NCI-H187 treated with DMSO at 0.1 percent for 48 hours (cell line): ENCODE measurements at places on chromosomes 12 and 14.

- DNase-seq: no peak
These were observed 100.7 kb downstream of the SCARB1 start for GRCh38 chr12:124762791-124763593.

- no peak for DNase-seq
These were observed 9.8 kb upstream of the KCNA5 start for GRCh38 chr12:5033883-5034282.

DNA sequence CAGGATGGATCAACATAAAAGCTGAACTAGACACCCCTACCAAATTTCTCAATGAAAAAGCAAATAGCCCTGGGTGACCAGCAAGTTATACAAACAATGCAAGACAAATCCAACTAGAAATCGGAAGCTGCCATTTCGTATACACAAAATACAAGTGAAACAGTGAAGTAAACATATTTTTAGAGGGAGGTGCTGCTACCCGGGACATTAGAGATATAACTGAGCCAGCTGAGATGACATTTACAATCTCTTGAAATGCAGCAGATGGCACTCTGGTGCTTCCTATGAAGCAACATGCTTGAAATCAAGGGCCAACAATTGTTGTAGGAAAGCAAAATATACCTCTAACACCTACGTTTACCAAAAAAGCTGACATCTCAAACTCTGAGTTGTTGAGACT, 25.5 kb downstream of the BDKRB1 start:
- no peak for DNase-seq

GRCh38 chr12:73210548-73211204, 938.5 kb downstream of the TRHDE start:
- DNase-seq: no peak

GRCh38 chr12:69969011-69969410, 144.0 kb downstream of the MYRFL start:
- DNase-seq: no peak

DNA sequence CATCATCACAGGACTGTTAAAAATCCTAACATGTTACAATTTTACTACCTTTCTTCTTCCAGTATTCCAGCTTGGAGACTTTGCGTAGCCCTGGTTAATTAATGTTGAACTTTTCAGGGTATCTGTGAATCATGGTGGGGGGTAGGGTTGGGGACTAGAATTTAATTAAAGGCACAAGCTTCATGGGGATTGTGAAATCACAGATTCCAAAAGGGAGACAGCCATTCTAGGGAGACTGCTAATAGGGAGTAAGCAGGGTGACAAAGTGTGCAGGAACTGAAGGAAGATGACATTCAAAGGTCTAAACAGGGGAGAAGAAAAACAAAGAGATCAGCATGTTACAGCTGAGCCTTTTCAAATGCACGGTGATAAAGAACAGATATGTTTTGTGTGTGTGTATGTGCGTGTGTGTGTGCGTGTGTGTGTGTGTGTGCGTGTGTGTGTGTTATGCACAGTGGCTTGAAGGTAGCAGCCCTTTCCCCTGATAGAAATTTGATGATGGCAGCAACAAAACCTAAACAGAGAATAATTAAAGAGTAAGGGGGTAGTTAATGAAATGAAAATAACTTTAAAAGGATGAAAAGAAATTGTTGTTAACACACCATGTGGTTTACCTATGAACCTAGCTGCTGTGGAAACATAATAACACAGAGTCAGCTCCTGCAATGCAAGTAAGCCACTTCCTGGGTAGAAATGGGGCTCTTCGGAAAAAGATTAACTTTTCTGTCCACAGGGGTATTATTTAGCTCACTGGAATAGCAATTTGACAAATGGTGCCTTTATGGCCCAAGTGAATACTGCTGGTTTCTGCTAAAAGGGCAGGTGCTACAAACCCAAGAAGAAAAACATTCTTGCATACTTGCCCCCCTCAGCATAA, 581.7 kb downstream of the DIO2 start:
- DNase-seq: no peak

DNA sequence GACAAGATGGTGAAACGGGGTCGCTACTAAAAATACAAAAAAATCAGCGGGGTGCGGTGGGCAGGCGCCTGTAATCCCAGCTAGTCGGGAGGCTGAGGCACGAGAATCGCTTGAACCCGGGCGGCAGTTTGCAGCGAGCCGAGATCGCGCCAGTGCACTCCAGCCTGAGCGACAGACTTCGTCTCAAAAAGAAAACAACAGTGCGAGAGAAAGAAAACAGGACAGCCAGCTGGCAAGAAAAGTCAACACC, 633 bp upstream of the RNU4-2 start:
- no peak for DNase-seq

DNA sequence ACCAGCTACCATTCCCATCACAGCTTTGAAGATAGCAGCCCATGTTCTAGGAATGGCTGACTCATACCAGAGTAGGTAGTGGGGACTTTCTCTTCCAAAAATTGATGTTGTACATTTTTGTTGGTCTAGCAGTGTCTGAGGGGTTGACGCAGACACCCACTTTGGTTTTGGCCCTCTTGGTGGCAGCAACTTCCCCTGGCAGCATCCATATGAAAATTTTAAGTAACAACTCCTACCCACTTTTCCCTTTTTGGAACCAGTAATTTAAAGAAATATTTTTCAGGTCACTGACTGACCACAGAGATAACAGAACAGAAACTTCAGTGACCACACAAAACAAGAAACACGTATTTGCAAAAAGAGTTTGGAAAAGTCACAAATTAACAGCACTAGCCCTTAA, 162.0 kb upstream of the TMCC3 start:
- DNase-seq: no peak

DNA sequence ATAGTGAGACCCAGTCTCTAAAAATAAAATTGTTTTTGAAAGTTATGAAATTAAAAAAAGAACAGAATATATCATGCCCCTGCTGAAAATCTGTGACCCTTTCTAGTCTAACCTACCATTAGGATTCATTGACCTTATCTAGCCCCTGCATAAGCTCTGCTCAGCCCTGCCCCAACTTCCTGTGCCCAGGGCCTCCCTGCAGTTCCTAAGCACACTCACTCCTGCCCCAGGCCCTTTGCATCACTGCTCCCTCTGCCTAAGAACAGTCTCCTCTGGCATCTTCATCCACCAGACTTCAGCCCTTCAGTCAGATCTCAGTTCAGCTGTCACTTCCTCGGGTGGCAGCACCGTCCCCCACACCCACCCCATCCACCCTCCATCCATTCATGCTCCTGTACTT, 55.4 kb downstream of the SCARB1 start:
- no peak for DNase-seq

DNA sequence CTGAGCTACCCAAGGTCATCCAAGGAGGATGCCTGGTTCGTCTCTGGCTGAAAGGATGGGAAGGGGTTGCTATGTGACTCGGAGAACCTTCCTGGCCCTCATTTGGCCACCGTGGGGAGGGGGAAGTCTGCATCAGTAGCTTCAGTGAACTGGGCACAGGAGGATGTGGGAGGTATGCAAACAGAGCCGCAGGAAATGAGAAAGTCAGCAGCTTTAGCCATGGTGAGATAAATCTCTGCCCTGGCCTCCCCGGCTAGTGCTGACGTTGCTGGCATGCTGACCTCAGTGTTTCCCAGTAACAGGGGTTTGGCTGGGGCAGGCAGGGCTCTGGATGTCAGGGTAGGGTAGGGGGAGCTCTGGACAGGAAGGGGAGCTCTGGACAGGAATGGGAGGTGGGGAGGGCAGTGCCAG, 2.3 kb upstream of the CEBPE start:
- DNase-seq: no peak

GRCh38 chr12:5171701-5172100, 128.0 kb downstream of the KCNA5 start:
- no peak for DNase-seq

DNA sequence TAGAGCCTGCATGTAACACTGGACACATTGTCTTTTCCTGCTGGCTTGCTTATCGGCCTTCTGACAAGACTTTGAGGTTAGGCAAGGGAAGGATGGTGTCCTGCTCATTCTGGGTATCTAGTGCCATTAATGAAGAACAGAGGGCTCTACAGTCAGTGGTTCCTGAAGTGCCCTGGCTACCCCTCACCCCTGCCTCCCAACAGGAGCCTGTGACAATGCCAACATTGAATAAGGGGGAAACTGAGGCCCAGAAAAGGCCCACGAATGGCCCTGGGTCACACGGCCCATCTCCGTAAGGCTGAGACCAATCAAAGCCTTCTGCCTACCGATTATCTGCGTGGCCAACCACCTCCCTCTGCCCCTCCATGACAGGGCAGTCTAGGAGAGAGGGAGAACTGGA, 2.1 kb downstream of the IFI27L2 start:
- no peak for DNase-seq

- DNase-seq: no peak
These were observed 13.2 kb upstream of the MDM2 start for GRCh38 chr12:68794653-68795251.

DNA sequence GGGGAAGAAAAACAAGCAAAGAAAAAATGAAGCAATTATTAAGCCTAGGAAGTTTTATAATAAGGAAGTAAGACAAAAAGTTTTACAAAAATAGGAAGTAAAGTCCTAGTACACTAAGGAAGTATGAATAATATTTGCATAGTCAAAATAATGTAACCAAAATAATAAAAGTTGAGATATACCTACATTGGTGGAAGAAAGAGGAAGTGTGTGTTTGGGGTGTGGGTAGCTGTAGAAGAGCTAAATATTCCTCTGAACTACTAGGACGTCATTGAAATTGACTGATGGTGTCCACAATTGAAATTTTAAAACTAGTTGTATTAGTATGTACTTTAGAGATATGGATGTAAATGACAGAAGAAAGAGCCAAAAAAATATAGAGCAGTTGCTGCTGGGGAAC, 228.4 kb upstream of the OTX2 start:
- DNase-seq: no peak

DNA sequence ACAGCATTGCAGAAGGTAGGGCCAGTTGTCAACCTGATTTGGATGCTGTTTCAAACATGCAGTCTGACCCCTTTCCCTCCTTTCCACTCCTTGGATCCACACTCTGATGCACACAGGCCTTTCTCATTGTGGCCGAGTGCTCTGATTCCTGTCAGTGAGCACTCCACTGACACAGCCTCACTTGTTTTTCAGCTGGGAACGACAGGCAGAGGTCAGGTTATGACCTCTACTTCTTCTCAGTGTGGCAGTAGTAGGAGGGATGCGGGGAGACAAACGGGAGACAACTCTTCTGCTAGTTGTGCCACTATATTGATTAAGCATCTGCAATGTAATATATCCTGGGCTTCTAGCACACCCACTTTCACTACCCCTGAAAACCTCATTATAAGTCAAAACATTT, 61.8 kb downstream of the DERA start:
- no peak for DNase-seq

DNA sequence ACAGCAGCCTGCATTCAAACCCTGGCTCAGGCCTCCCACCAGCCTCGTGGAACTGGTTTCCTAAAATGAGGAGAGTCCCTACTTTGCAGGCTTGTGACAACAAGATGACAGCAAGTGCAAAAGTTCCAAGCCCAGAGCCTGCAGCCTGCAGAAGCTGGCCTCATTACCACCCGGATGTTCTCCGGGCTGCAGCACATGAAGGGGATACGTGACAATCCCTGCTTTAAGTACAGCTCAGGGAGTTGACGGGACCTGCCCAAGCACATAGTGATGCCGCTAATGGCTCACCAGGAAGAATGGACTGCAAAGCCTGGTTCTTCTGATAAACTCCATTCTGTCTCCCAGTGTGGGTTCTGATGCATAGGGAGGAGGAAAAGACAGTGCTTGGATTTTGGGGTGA, 15.0 kb downstream of the SSH1 start:
- DNase-seq: no peak

GRCh38 chr12:68876461-68876860, 56.5 kb downstream of the CPM start:
- no peak for DNase-seq

DNA sequence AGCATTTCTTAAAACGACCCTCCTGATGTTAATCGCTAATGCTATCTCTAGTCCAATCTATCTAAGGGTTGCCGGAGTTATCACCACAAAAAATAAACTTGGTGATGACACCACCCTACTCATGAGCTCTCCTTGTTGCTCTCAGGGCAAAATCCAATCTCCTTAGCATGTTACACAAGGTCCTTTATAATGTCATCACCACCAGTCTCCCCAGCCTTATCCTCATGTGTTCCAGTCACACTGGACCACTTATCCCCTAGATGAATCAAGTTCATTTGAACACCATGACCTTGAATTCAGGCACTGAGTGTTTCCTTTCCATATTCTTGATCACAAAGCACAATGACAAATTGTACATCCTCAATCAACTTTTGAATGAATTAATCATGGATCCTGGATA, 19.0 kb upstream of the DRAM1 start:
- no peak for DNase-seq

DNA sequence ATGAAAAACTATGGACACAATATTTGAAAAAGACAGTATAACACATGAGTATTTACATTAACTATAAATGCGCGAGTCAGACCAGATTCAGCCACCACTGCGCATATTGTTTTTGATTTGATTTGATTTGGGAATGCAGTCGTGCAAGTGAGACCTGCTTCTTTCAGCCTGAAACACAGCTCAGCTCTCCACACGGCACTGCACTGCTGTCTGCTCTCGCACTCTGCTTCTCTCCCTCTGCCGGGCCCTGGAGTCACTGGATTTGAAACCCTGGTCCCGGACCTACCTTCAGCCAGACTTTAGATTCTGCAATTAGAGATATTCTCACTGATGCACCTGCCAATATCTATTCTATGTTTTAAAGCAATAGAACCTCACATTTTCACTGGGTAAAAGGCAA, 143.9 kb upstream of the TMEM132C start:
- no peak for DNase-seq

DNA sequence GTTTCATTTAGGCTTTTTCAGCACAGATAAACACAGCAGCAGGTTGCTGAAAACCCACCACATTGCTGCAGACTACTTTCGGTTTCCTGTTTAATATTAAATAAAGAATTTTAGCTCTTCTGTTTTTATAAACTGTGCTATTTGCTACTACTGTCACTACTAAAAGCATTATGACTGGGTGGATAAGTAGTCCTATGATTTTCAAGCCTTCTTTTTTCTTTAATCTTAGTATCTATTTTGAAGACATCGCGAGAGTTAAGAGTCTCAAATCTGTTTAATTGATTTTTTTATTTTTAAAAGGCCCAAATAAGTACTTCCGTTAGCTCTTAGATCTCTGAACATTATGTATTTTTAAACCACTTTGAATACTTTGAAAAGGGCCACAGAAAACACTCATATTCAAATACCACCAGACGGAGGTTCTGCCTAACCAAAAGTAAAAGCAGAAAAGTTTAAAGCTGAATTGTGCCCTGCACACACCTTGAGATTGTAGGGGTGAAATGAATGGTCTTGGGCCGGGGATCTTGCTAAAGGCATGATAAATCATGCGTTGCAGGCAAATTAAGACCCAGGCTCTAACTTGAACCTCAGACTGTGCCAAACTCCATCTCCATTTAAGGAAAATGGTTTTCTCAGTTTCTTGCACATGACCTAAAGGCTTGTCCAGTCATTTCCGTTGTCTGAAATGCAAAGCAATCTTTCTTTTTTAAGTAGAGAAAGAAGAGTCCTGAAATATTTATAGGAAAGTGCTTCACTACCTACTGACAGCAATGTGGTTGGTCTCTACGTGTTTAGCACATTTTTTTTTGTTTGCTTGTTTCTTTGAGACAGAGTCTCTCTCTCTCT, 13.6 kb upstream of the FOXN3 start:
- DNase-seq: no peak
